Activated CD8-positive, alpha-beta memory T cell treated with anti-CD3 and anti-CD28 coated beads for 1 hour (primary cell): ENCODE measurements at places on chromosomes 6 and 20.

DNA sequence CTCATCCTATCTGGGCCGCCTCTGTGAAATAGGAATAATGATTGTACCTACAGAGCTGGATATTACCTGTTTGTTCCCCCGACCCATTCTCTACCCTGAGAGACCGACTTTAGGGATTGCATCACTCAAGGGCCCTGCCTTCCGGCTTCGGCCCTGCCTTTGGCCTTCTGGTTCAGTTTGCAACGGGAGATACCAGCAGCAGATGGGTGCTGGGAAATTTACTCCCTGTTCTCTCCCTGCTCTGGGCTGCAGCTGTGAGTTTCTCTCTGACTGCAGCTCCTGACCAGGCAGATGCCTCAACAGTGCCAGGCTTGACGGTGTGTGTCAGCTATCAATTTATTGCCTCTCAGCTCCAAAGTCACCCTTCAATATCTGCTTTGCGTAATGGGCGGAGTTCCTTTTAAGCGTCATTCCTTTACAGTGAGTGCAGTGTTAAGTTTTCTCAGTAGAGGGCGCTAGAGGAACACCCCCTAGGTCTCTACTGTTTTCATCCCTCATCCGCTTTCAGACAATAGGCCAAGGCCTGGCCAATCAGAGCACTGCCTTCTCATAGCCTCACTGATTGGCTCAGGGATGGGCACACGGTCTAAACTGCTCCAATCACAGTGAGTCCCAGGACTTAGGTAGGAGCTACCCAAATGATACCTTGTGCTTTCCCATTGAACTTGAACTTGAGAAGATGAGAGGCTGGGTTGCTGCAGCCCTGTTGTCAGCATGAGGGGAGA lies 30.0 kb downstream of the KCNG1 start:
- DNase-seq = no peak

DNA sequence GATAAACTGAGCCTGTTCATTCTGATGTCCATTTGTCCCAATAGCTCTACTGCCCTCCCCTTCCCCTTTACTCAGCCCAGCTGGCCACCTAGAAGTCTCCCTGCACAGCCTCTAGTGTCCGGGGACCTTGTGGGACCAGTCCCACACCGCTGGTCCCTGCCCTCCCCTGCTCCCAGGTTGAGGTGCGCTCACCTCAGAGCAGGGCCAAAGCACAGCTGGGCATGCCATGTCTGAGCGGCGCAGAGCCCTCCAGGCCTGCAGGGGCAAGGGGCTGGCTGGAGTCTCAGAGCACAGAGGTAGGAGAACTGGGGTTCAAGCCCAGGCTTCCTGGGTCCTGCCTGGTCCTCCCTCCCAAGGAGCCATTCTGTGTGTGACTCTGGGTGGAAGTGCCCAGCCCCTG lies 24.7 kb upstream of the FANCE start:
- no peak for DNase-seq

DNA sequence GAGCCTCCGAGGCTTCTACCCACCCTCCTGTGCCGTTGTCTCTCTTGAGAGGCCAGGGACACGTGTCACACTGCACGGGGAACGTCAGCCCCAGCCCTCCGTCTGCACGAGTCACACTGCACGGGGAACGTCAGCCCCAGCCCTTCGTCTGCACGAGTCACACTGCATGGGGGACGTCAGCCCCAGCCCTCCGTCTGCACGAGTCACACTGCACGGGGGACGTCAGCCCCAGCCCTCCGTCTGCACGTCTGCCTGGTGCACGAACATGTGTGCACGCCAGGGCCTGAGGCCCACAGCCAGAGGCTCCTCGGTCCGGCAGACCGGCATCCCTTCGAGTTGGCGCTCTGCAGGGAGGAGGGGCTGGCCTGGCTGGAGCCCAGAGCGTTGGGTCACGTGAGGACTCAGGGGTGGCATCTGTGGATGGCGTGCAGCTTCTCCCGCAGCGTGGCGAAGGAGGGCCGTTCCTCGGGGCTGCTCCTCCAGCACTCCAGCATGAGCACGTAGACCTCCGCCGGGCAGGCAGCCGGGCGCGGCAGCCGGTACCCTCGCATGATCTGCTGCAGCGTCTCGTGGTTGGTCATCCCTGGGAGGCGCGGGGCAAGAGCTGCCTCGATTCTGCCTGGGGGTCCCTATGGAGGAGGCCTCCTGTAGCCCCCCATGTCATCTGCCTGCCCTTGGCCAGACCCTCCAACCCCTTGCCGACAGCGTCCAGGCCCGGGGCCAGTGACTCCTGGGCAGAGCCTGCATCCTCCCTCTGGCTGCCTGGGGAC lies 3.4 kb upstream of the PTK6 start:
- DNase-seq = no peak

DNA sequence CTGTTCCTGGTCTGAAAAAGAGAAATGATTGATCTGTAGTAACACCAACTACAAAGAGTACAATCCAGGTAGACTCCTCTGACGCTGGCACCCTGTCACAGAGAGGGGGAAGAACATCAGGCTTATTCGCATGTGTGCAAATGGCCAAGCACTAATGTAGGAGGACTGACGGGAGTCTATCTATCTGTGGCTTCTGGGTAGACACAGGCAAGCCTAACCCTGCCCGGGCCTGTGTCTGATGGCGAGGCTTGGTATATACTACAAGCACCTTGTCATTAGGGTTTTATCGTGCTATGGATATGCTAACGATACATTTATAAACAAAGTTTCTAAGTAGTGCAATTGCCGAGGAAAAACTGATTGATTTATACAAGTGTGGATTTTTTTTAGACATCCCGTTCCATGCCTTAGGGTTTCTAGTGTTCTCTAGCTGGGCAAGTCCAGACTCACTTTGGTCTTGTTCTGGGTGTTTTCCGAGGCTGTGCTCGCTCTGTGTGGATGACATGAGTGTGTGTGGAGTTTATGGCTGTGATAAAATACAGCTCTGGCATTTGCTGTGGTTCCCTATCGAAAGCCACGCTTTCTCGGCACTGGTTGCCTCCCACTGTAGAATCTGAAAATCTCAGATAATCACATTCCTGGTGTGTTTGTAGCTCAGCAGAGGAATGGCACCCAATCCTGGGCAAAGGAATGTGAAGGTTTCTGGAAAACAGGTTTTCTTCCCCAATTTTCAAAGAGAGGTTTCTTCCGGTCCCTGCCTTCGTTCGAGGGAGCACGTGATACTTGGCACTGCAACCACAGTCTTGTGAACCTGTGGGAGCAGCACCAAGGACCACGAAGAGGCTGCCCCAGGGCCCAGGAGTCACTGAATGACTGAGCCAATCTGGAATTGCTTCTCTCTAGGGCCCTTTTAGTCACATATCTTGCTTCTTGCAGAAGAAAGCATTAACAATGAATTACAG lies 67.5 kb upstream of the EDN1 start:
- DNase-seq = no peak

- DNase-seq = no peak
Observed at GRCh38 chr6:89154131-89154530, 8.3 kb downstream of the PM20D2 start.

GRCh38 chr20:21099751-21100577 lies 6.2 kb downstream of the LINC00237 start:
- DNase-seq = no peak

- DNase-seq = no peak
Observed at GRCh38 chr6:166921570-166921969, 34.8 kb downstream of the RNASET2 start.

- no peak for DNase-seq
Observed at GRCh38 chr6:169800116-169800667, 48.8 kb downstream of the ERMARD start.

DNA sequence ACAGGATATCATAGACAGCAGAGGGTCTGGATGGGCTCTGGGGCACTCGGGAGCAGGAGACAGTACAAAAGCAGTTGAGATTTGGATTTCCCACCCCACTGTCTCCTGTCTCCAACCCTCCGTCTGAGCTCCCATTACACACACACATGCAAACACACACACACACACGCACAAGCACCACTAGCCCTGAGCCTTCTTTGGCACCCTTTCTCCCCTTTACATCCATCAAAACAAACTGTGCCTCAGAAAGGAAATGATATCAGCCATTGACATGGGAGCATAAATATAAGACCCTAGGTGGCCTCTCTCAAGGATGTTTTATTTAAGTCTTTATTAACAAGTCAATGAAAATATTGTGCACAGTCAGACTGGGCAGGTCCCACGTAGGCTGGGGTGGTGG lies 17.5 kb downstream of the TTBK1 start:
- no peak for DNase-seq

DNA sequence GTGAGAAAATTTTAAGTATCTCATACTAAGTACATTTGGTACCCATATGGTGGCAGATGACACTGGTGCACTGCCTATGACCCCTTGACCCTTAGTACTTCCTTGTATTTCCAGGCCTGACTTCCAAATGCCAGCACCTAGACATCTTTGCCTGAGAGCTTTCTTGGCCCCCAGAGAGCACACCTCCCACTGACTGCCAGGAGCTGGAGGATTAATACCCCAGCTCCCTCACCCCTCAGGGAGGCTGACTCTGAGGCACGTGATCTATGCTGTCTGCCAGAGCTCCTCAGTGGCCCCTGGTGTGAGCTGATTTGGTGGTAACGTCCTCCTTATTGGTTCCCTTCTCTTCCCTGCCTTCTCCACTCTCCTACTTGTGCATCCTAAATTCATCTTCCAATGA lies 38.0 kb downstream of the BFSP1 start:
- DNase-seq = no peak

DNA sequence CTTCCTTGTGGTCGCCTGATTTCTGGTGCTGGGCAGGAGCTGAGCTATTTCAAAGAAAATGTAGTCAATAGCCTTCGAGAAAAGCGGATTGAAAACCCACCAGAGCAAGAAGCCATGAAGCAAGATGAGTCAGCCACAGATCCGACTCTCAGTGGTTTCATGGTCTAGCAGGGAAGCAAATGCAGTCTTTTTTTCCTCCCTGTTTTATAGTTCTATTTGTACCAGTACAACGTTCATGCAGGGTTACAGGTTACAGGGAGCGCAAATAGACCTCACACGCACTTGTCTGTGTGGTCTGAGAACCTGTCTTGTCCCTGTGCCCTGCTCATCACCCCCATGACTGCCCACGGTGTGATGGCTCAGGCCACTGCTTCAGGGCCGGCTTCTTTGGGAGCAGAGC lies 309.8 kb upstream of the SUPT3H start:
- DNase-seq = no peak

GRCh38 chr6:158958504-158959386 lies 41.3 kb downstream of the RSPH3 start:
- DNase-seq = no peak

- no peak for DNase-seq
Observed at GRCh38 chr20:17449031-17449430, 82.1 kb downstream of the BFSP1 start.

DNA sequence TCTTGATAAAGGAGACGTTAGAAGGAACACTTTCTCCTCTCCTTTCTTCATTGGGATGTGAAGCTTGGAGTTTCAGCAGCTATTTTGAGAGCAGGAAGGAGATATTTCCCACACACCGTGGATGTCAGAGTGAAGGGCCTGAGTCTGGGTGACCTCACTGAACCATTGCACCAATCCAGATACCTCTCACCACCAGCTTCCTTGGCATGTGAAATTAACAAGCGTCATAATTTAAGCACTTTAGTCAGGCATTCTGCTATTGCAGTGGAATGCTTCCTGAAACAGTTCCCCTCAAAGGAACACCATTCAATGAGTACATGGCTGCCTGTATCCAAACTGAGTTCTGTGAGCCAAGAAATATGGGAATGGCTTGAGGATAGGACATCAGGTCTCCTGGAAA lies 83.7 kb downstream of the CHMP4B start:
- no peak for DNase-seq

DNA sequence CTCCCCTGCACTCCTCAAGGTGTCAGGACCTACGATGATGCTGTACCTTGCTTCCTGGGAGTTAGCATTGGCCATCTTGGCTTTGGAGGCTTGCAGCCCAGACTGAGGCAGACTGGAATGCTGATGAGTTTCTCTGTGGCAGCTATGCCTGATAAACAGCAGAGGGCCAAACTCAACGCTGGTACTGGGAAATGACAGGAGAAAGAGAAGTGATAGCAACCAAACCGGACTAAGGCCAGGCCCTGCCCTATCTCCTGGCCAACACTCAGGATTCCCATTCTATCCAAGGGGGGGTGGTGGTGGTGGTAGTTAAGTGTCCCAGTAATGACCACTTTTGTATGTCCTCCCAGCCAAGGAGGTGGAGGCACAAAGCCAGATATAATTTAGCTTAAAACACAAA lies 90.0 kb upstream of the DTNBP1 start:
- DNase-seq = no peak

DNA sequence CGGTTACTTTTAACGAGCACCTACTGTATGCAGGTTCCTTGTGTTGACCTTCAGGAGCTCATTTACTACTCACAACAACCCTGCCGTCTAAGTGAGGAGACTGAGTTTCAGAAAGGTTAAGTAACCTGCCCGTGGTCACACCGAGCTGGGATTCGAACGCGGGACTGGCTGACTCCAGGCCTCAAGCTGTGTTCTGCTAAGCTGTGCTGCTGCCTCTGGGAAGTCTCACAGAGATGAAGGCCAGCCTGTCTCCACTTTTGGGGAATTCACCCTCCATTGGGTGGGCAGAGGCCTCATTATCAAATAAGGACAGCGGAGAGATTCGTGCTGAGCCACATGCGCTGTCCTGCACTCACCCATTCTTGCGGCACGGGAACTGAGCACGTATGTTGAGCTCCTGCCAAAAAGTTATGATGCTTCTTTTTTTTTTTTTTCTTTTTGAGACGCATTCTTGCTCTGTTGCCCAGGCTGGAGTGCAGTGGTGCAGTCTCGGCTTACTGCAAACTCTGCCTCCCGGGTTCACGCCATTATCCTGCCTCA lies 25.9 kb upstream of the MYT1 start:
- DNase-seq = no peak

DNA sequence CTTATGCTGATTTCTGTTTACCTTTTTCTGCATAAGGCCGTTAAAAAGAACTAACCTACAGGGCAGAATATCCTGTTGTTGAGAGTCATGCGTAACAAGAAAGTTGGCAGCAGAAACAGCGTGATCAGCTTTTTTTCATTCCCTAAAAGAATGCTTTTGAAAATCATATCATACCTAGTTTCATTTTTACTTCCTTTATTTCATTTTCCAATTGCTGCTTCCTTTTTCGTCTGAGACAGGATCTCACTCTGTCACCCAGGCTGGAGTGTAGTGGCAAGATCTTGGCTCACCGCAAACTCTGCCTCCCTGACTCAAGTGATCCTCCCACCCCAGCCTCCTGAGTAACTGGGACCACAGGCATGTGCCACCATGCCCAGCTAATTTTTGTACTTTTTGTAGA lies 4.1 kb downstream of the CALHM6 start:
- no peak for DNase-seq

GRCh38 chr6:1079525-1079924 lies 232.4 kb upstream of the FOXQ1 start:
- no peak for DNase-seq

DNA sequence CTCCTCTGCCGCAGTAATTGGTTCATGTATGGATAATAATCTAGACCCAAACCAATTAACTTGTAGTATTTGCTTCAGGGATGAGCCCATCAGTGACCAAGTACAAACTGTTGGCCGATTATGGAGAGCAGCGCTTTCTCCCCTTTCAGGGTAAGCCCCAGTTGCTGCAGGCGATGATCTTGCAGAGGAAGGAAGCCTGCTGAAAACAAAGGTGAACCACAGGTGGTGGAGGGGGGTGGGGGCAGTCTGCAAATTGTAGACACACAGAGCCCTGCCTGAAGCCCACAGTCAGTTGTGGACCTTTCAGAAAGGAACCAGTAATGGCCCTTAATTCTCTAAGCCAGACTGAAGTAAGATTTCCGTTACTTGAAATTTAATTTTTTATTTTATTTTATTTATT lies 167.9 kb upstream of the JARID2 start:
- no peak for DNase-seq

GRCh38 chr6:101776919-101777350 lies 383.4 kb downstream of the GRIK2 start:
- no peak for DNase-seq
